ENCODE measurements at places on chromosomes 4 and X. TPM values are rescaled to one million over a fixed set of nuclear protein-coding genes. Genes with fewer than 3 reads are reported as not detected.
A peak's percentile ranks its signal among the peaks of the same experiment; 100 is the strongest.

DNA sequence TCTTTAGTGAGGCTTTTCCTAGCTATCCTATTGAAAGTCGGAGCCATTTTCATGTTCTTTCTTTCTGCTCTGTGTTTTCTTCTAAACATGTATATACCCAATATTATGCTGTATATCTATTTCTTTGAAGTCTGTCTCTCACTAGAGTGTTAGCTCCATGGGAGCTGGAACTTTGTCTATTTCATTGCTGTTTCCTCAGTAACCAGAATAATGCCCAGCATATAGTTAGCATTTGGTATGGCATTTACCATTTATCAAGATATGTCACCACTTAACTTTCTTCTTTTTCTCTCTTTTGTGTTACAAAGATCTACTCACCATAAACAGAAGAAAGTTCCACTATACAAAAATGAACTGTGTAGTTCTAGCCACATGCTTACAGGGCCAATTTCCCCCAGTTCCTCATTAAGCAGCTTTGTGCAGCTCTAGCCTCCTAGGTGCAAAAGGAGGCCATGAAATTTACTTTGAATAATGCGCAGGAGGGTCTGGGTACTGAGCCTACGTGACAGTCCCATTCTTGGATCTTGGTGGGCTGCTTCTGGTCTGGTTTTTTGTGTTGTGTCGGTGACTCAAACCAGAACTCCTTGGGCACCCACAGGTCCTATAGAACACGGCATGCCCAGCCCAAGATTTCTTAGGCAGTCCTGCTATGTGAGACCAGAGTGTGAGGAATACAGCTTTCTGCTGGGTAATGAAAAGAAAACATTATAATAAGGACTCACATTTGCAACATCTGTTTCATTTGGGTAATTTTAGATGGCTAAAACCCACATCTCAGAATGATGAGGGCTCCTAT lies 302.3 kb upstream of the IGFBP7 start:
- DNase-seq: no peak

GRCh38 chr4:144985014-144985413 lies 113.0 kb downstream of the ANAPC10 start:
- no peak for DNase-seq

DNA sequence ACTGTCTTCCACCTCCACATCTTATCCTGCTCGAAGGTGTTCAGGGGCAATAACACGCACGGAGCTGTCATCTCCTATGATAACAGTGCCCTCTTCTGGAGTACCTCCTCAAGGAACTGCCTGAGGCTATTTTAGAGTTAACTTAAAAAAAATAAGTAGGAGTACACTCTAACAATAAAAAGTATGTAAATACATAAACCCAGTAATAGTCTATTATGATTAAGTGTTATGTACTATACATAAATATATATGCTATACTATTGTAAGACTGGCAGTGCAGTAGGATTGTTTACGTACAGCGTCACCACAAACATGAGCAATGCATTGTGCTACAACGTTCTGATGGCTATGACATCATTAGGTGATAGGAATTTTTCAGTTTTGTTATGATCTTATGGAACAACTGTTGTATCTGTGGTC lies 34.5 kb upstream of the TLR2 start:
- DNase-seq: peak; percentile 32

DNA sequence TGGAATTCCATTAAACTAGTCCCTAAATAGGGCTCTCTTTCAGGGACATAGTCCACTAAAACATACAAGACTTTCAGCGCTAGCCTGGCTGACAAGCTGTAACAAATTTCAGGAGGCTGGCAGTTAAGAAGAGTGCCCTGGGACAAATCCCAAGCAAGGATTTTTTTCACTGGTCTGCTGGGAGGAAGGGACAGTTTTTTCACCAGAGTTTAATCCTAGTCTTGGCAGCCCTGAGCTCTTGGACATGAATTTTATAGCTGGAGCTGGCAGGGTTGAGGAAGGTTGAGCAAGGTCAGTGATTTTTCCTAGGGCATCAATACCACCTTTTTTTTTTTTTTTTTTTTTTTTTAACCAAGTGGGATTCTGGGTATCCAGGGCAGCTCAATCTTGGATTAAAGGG lies 184.4 kb downstream of the SH2D1A start:
- no peak for DNase-seq

The GABRQ gene
- total RNA-seq: 0.60 TPM

- DNase-seq: peak; percentile 36
Observed at GRCh38 chr4:153471698-153472093, 5.5 kb downstream of the TMEM131L start.

GRCh38 chr4:105483840-105484239 lies 10.0 kb upstream of the PPA2 start:
- DNase-seq: no peak

The PPP4R3C gene
- total RNA-seq: not detected

The CFP gene
- total RNA-seq: not detected

GRCh38 chrX:140711894-140712293 lies 2.3 kb downstream of the LINC00632 start:
- no peak for DNase-seq

The RASL11B gene
- 21.2 TPM for total RNA-seq

The ADGRG2 gene
- not detected for total RNA-seq

The FGFBP2 gene
- not detected for total RNA-seq

GRCh38 chr4:105248613-105249012 lies 101.9 kb downstream of the TET2 start:
- no peak for DNase-seq

The FGF13 gene
- 0.52 TPM for total RNA-seq

The F11 gene
- not detected for total RNA-seq

- no peak for DNase-seq
Observed at GRCh38 chrX:103378990-103379389, 2.7 kb downstream of the BEX3 start.

- no peak for DNase-seq
Observed at GRCh38 chrX:40470830-40471429, 109.8 kb upstream of the ATP6AP2 start.

GRCh38 chrX:29535212-29536162 lies 679.9 kb upstream of the MAGEB2 start:
- DNase-seq: peak; percentile 57

GRCh38 chrX:57103489-57103888 lies 17.9 kb downstream of the SPIN2B start:
- DNase-seq: no peak

The CNOT6L gene
- total RNA-seq: 57.5 TPM

- DNase-seq: no peak
Observed at GRCh38 chr4:138010639-138011038, 231.5 kb downstream of the SLC7A11 start.

DNA sequence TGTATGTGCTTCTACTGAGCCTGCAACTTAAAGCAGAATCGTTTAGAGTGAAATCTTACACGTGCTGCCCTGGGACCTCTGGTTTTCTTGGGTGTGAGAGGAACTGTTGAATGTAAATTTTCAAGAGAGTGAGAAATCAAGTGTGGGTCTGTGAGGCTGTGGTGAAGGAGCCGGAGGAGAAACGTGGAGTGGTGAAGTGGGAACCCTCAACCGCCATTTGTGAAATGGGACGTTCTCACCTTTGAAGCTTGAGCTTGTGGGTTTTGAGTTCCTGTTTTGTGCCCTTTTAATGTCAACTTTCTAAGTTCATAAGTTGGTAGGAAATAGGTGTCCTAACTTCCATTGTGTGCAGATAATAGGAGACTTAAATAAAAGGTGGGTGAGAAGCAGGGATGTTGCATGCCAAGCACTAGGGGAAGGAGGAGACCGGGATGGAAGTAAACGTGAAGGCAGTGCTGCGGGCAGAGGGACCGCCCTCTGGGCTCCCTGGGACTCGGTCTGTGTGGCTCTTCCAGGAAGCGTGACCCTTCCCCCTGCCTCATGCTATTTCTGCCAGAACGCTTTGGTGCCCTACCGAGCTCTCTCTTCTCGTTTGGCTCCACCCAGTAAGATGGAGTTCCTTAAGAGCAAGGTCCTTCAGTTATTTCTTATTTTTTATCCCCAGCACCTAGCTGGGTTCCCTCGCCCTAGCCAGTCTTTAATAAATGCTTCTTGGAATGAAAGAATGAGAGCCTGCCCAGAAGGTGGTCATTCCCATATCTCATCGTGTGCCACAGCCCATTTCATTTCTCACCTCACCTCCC lies 56.0 kb downstream of the TMEM131L start:
- DNase-seq: no peak

- DNase-seq: no peak
Observed at GRCh38 chr4:8840006-8840793, 31.4 kb downstream of the HMX1 start.

DNA sequence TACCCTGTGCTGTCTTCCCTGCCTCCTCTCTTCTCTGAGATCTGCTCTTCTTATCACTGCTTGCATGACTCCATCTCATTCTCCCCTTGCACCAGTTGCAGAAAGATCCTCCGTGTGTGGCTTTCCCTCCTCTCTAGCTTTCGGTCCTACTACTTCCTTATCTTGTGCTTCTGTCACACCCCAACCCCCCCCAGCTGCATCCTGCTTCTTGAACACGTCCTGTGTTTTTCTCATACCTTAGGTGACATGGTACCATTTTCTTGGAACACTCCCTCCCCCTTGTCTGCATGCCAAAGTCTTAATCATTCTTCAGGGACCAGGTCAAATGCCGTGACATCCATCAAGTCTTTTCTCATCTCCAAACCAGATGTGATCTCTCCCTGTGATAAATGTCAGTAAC lies 46.4 kb downstream of the FHL1 start:
- DNase-seq: no peak

The MRPS18C gene
- 17.2 TPM for total RNA-seq

- DNase-seq: no peak
Observed at GRCh38 chrX:16186380-16187007, 19.2 kb downstream of the MAGEB17 start.
